Suppressor macrophage treated with lipopolysaccharide for 1 hour (primary cell): ENCODE measurements at places on chromosomes 2 and 18.

DNA sequence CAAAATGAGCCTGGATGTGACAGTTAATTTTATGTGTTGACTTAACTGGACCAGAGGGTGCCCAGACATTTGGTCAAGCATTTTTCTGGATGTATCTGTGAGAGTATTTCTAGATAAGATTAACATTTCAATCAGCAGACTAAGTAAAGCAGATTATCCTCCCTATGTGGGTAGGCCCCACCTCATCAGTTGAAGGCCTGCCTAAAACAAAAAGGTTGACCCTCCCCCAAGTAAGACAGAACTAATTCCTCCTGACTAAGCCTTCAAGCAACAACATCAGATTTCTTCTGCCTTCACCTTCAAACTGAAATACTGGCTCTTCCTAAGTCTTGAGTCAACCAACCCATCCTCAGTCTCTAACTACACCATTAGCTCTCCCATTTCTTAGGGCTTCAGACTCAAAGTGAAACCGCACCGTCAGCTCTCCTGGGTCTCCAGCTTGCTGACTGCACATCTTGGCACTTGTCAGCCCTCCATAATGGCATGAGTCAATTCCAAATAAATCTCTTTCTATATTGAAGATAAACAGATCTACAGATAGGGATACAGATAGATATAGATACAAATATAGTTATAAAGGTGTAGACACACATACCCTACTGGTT is 47.9 kb downstream of the MEMO1 start:
- DNase-seq, result peak; percentile 50

DNA sequence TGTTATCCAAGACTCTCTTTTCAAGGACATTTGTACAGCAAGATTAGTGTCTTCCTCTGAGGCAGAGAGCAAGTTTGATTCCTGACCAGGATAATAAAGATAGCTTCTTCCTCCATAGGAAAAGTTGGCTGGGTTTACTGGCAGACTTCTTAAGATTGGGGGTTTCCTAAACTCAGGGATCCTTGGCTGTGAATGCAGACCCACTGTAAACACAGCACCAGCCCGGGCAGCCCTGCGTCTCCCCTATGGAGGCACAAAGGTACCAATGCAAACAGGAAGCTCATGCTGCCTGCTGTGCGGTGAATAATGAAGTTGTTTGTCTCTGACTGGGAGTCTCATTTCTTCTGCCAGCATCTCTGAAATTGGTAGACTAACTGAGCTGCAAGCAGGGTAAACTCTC is 96.2 kb upstream of the ARHGAP28 start:
- DNase-seq, result no peak

GRCh38 chr2:238030422-238031155 is 30.2 kb upstream of the SCLY start:
- DNase-seq, result no peak

- no peak for DNase-seq
These were observed 95.4 kb downstream of the HNMT start for GRCh38 chr2:138059487-138060300.

GRCh38 chr2:65878011-65878340 is 445.6 kb upstream of the SPRED2 start:
- DNase-seq, result no peak

DNA sequence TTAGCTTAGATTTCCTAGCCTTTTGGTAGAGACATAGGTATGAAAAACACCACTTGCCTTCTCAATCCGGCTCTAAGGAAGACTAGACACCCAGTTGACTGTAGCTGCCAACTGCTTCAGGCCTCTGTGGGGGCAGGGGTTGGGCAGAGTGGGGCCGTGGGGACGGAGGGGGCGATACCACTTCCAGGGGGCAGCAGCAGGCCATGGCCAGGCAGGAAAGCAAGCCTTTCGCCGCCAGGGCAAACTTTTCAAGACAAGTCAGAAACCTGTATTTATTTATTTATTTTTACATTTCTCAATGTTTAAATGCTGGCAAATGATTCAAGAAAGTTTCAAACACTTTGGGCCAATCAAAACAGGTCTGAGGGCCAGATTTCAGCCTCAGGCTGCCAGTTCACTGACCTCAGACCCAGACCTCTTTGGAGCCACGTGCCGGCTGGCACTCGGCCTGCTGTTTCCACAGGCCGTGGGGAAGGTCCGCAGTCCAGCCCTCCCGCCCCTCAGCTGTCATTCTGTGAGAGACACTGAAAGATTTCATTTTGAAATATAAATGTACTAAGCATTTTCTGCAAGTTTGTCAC is 63.8 kb downstream of the MEX3C start:
- DNase-seq, result no peak

- DNase-seq, result no peak
These were observed 1674.5 kb upstream of the NXPH2 start for GRCh38 chr2:140454717-140455116.

DNA sequence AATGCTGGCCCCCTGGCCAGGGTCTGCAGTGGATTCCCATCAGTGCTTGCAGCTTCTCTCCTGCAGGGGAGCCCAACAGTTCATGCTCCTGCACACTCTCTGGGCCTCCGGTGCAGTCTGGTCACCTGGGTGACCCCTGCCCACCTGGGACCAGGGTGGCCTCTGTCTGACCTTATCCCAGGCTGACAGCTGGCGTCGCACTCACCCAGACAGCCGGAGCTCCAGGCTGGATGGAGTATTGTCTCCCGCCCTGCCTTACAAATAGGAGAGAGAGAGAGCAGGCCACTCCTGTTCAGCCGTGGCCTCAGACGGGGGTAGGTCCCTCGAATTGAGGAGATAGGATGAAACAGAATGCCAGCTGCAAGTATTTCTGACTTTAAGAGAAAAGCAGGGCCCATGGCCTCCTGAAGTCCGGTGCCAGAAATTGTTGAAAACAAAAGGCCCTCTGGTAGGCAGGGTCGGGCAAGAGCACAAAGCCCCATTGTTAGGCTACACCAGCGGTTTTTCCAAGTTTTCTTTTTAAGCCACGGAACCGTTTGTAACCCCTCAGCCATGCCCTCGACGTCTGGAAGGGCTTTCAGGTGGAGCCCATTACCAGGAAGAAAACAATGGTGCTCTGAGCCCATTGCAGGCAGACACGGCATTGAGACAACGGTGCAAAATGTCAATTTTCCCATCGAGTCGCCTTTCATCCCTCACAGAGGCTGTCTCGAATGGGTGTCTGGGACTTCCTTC is 258.4 kb downstream of the BCL11A start:
- DNase-seq, result no peak

DNA sequence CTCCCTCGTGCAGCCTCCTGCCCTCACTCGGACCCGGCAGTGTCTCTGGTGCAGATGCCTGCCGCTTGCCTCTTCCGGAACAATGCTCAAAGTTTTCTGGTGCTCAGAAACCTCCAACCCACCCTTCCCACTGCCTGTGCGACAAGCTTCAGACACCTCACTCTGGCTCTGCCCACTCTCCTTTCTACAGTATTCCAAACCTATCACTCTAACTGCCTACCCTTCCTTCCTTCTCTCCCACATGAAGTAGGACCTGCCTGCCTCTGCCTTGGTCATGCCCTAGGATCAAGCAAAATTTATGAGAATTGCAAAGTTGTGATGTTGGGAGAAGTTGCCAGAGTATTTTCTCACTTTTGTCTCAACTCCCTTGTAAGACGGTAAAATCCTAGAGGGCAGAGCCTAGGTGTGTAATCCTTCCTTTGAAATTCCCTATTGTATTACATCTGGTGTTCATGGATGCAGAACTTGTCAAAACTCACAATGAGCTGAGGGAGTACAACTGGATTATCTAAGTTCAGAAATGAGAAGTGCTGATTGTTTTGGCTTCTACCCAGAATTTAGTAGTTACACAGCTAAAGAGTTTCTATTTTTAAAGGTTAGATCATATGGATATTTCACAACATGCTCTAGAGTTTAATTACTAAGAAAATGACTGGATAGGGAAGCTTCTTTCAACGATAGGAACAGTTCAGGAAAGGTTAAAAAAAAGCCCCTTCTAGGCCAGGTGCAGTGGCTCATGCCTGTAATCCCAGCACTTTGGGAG is 7.2 kb downstream of the NPC1 start:
- DNase-seq, result peak; percentile 94

GRCh38 chr18:33700513-33700976 is 122.5 kb downstream of the ASXL3 start:
- no peak for DNase-seq

- DNase-seq, result no peak
These were observed 366.4 kb downstream of the ZNF521 start for GRCh38 chr18:24985586-24985985.

- no peak for DNase-seq
These were observed 12.5 kb downstream of the SETBP1 start for GRCh38 chr18:44693030-44693784.

DNA sequence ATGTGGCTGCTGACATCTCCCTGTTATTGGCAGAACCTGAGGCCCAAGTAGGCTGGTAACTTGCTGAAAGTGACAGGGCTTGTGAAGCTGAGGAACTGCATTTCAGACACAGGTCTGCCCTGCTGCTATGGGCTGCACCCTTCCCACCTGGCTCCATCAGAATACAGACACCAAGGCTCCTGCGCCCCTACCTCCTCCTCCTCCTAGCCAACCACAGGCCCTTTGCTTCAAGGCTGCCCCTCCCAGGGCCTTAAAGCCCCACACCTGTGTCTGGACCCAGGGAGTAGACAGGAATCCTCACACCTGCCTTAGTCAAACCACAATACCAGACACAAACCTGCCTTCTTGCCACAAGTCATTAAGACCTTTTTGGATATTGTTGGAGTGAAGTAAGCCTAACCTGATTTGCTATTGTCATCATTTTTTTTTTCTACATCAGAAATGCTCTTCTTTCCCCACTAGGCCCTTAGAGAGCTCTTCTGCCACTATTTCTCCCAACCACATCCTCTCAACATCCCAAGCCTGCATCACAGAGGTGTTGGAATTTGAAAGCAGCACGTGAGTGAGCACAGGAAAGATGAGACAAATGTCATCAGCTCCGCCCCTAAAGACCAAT is 489.7 kb downstream of the EIPR1 start:
- DNase-seq, result no peak

- peak; percentile 53 for DNase-seq
These were observed 42.7 kb downstream of the SETBP1 start for GRCh38 chr18:44723411-44723810.

GRCh38 chr2:215377283-215377682 is 58.6 kb downstream of the FN1 start:
- no peak for DNase-seq

DNA sequence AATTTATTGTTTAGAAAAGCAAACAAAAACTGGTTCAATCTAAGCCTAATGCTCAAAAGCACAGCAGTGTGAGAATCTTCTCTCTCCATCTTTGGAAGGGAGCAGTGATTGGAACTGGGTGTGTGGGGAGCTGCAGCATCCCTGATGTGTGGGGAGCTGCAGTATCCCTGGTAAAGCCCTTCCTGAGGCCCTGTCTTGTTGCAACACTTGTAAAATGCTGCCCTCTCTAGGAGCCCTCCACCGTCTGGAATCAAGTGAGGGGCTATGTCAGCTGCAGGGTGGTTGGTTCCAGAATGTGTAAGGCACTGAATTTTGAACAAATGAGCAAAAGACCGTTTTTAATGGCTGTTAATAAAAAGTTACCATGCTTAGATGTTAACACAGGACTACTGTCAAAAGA is 147.7 kb upstream of the RAB12 start:
- DNase-seq, result no peak

DNA sequence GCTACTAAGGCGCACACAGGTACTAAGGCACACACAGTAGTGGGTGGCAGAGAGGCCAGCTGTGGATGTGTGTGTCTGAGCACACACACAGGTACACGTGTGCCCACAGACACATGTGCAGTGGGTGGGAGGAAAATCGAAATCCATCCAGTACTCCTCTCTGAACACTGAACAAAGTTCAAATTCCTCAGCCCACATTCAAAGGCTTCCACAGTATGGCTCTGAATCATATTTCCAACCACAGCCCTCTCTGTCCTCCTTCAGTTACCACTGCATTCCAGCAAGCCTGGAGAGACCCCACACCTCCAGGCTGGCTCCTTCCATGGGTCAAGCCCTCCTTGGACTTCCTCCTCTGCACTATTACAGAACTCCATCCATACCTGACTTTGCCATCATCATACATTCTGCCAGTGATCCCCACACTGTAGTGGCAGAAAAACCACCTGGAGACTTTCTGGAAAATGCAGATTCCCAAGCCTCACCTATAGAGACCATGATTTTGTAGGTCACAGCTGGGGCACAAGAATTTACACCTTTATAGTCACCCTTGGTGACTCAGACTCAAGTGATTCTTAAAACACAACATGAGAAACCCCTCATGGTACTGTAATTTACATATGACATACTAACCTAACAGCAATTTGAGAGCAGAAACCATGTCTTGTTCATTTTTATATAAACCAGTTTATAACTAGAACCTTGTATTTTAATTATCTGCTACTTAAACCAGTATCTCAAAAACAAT is 31.4 kb downstream of the EPG5 start:
- no peak for DNase-seq

- no peak for DNase-seq
These were observed 258.1 kb downstream of the LNPK start for GRCh38 chr2:175744000-175744399.

DNA sequence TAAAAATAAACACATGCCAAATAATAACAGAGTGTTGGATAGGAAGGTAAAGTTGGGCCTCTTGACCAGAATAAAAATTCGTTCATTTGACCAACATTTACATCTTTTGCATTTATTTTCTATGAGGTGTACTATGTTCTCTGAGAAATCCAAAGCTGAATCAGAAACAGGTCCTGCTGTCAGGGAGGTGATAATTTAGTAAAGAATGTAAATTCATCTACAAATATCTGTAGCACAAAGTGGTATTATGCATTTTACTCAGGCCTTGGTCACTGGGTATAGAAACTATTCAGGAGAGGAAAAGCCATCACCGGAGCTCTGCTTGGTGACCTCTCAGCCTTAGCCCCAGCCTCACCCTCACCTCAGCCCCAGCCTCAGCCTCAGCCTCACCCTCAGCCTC is 208.9 kb downstream of the SPP2 start:
- no peak for DNase-seq

- DNase-seq, result no peak
These were observed 1116.9 kb upstream of the CNTNAP5 start for GRCh38 chr2:122908159-122908558.

DNA sequence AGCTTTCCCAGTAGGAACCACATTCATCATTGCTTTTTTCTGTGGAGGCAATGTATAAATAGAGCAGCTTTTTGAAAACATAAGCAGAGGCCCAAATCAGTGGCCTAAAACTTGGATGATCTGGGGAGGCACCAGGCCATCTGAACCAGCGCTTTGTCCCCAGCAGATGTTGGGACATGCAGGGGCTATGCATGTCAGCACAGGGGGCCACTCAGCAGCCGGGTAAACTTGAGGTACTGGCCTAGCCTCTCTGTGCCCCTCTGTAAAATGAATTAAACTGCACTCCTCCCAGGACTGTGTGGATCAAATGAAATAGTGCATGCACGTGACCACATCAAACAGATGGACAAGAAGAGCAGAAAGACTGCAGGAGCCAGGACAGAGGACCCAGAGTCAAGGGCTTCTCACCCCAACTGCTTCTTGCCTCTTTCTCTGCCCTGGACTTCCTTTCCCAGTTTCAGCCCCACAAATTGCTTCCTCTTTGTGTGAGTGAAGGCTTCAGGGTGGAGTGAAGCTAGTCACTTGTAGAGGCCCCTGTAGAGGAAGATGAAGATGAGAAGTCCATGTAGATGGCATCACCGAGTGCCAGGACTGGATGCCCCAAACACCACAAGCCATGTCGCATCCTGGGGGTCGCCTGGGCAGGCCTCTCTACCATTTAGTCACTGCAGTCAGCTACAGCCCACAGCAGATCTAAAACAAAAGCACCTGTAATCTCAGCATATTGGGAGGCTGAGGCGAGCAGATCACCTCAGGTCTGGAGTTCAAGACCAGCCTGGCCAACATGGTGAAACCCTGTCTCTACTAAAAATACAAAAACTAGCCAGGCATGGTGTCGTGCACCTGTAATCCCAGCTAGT is 53.2 kb downstream of the IMPA2 start:
- no peak for DNase-seq
